ENCODE measurements at places on chromosomes 6 and 20.

- DNase-seq = peak; percentile 78
These were observed 789 bp downstream of the CCND3 start for GRCh38 chr6:41940759-41941279.

DNA sequence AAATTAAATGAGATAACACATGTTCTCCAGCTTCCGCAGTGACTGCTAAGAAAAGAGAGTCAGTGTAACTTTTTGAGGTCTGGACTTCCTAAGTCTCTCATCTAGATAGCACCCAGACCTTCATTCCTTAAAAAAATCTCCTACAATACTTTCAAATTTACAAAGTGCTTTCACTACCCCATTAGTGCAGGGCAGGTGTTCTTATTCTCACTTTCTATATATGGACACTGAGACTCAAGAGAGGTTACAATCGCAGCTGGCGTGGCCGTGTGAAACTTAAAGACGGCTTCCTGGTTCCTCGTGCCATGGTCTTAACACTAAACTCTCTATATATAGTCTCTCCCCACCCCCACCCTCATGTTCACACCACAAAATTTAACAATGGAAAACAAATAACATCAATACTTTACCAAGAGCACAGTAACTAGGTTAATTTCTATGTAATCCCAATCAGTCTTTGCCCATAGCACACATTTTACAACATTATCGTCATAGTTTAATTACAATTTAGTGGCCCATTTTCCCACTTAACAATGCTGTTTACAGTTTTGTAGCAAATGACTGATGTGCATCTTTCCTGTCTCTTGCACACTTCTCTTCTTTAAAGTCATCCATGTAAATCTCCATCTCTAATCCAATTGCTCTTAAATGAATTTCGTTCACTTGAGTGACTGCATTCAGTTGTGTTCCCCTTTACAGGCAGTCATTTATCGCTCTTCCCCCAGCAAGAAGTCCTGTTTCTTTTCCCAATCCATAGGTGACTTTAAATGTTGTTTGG is 78.8 kb upstream of the ARID1B start:
- no peak for DNase-seq

- peak; percentile 1 for DNase-seq
These were observed 549 bp upstream of the CSE1L start for GRCh38 chr20:49045440-49046086.

GRCh38 chr6:28880894-28881780 is 42.6 kb downstream of the TRIM27 start:
- no peak for DNase-seq

DNA sequence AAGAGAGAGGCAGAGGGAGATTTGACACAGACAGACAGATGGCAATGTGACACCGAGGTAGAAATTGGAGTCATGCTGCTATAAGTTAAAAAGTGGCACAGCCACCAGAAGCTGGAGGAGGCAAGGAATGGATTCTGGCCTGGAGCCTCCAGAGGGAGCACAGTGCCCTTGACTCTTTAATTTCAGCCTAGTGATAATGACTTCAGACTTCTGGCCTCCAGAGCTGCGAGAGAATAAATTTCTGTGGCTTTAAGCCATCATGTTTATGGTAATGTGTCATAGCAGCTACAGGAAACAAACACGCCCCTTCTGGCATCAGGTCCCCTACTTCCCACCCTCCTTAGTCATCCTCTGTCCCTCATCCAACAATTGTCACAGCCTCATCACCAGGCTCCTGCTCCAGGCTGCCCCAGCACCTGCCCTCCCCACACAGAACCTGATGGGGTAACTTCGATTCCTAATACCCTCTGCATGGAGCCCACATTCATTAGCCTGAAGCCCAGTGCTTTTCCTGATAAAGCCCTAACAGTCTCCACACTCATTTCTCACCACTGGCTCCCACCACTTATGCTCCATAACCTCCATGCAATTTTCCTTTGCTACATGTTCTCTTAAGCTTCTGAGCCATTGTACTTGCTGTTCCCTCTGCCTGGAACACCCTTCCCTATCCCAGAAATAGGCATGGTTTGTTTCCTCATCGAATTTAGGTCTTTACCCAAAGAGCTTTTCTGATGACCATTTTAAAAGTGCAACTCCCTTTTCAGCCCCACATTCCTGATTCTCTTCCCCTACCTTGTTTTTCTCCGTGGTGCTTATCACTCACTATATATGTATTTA is 69.7 kb upstream of the TOX2 start:
- DNase-seq = no peak

DNA sequence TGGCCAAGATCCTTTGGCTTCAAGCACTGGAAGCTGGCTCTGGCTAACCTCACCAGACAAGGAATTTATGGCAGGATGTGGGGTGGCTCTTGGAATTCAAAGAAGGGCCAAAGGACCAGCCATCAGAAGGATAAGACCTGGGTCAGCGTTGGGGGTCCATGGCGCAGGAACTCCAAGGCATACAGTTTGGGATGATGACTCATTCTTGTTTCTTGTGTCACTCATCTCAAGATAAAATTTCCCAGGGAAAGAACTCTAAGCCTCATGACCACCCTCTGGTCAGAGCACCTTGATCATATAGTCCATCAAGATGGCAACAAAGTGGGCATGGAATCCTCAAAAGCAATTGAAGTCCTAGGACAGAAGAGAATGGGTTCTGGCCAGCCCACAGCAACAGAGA is 4.8 kb downstream of the ZBTB9 start:
- no peak for DNase-seq

GRCh38 chr6:53124131-53124800 is 24.4 kb downstream of the GCM1 start:
- no peak for DNase-seq

DNA sequence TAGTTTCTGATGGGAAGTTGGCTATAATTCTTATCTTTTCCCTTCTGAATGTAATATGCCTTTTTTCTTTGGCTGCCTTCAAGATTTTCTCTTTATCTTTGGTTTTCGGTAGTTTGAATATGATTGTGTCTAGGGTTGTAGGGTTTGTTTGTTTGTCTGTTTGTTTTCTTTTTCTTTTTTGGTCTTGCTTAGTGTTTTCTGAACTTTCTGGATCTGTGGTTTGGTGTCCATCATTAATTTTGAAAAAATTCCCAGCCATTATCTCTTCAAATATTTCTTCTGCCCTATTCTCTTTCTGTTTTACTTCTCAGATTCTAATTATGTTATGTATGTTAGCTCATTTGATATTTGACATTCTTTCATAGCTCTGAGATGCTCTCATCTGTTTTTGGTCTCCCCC is 79.4 kb downstream of the CHMP4B start:
- no peak for DNase-seq

DNA sequence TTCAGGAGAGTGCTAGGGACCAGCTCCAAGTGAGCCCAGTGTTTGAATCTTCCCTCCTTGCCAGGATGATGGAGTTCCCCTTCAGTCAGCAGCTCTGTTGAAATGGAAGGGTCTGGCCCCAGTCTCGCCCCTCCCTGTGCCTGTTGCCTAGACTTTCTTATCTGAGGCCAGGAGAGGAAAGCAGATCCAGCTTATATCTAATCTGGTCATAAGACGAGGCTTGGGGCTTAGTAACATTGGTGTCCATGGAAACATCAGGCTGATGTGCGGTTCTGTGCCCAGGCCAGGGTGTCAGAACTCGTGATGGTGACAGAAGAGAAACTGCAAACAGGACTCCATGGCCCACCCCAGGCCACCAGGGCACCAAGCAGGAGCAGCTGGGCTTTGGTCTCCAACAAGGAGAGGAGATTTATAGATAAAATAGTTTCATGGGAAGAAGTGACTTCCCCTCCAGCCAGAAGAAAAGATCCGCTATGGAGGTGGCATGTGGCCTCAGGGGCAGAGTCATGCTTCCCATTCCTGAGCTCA is 9.8 kb downstream of the MAS1L start:
- DNase-seq = no peak

GRCh38 chr20:61448386-61448785 is 196.3 kb downstream of the CDH4 start:
- DNase-seq = no peak

DNA sequence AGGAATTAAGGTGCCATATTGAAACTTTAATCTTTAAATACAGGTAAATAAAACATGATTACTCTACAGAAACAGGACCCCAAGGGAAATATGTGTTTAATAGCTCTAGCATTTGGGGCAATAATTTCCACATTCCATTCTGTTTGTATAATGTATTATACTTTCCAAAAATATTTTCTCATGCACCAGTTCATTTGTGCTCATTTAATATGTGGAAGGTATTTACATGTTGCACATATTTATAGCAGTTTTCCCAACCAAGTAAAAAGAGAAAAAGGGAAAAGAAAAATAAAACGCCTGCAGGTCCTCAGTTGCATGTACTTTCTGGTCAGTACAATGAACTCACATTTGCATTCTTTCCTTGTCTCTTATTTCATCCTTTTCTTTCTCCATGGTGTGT is 129.5 kb upstream of the SULF2 start:
- no peak for DNase-seq

GRCh38 chr6:134657751-134658527 is 292.0 kb downstream of the ALDH8A1 start:
- no peak for DNase-seq

- no peak for DNase-seq
These were observed 11.1 kb downstream of the LMBRD1 start for GRCh38 chr6:69785697-69786096.

DNA sequence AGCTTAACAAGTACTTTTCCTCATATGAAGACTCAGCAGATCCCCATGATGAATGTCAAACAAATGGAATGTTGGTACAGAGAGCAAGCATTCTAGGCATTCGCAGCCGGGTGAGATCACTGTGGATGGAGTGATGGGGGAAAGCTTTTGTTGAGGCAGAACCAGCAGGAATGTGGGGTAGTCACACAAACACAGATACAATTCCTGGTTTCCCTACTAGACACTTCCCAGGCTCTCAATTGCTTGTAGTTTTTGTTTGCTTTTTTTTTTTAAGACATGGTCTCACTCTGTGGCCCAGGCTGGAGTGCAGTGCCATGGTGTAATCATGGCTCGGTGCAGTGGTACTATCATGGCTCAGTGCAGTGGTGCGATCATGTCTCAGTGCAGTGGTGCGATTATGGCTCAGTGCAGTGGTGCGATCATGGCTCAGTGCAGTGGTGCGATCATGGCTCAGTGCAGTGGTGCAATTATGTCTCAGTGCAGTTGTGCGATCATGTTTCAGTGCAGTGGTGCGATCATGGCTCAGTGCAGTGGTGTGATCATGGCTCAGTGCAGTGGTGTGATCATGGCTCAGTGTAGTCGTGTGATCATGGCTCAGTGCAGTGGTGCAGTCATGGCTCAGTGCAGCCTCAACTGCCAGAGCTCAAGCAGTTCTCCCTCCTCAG is 15.4 kb upstream of the IER3 start:
- DNase-seq = no peak

DNA sequence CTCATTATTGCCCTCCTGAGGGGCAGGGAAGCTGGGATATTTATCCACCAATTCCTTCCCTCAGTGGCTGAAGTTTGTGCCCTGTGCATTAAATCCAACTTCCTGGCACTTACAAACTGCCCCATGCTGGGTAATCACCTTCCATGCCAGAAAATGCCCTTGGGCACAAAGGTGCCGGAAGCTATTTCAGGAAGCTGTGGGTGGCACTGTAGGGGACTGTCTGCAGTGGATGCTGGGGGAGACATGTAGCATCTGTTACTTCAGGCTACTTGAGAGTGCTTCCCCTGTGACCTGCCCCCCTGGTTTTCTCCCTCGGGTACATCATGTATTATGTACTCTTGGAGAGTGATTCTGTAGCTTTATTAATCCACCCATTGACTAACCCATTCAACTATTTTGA is 24.7 kb upstream of the RALGAPA2 start:
- DNase-seq = no peak

Data from T-helper 2 cell (primary cell).